ENCODE measurements at places on chromosomes 2 and 18.
A peak's percentile ranks its signal among the peaks of the same experiment; 100 is the strongest.

DNA sequence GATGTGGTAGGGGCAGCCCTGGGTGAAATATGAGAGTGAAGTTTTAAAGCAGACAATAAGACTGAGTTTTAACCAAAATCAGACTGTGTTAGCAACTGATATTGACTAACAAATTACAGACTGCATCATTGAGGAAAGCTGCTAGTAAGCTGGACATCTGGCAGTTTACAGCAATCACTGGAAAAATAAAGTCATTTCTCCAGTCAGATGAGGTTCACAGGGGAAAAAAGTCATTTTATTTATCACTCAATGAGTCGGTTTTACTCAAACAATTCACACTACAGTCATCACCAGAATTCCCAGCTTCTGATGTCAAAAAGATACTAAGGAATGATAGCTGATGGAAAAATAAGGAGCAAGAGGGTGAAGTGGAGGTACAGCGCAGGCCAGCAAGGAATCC is 10.5 kb upstream of the TMEM177 start:
- no peak for DNase-seq

GRCh38 chr2:222025881-222026271 is 272.9 kb downstream of the PAX3 start:
- peak; percentile 52 for DNase-seq

DNA sequence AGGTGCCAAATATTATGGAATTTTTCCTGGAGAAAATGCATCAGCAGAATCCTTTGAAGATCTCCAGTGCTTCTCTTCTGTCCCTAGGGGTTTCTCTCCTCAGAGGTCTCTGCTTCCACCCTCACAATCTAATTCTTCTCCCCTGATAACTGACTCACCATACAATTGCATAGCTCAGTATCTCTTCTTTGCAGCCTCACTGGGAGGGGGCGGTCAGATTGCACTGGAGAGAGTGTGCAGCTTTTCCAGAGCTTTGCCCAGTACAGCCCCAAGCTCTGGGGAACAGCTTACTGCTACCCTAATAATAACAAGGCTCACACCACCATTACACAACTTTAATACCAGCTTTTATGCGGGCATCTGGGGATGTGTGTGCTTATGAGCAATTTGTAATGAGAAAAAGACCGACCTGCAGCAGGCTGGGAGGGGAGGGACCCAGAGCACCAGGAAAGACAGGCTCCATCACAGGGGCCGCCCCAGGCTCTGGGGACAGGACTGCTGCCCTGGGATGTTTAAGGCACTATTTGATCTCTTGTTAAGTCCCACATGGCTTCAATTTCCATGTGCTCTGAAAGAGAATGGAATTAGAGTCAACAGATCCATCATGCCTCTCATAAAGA is 276.6 kb upstream of the SIX2 start:
- DNase-seq: no peak

- DNase-seq: no peak
These were observed 266.7 kb upstream of the MGAT5 start for GRCh38 chr2:133986881-133987795.

GRCh38 chr2:38442643-38443541 is 65.8 kb upstream of the ATL2 start:
- DNase-seq: no peak

Data from iPS DF 6.9 (cell line).